ENCODE measurements at places on chromosomes 7 and 10.

DNA sequence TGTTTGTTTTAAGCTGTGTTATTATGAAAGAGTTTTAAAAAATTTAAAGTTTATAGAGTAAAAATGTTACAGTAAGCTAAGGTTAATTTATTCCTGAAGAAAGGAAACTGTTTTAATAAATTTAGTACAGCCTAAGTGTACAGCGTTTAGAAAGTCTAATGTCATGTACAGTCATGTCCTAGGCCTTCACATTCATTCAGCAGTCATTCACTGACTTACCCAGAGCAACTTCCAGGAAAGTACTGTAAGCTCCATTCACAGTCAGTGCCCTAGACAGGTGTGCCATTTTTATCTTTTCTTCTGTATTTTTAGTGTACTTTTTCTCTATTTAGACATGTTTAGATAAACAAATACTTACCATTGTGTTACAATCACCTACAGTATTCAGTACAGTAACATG, 126.8 kb downstream of the TPK1 start:
- no peak for DNase-seq

- DNase-seq, result no peak
These were observed 90.9 kb upstream of the SMNDC1 start for GRCh38 chr10:110395350-110396283.

DNA sequence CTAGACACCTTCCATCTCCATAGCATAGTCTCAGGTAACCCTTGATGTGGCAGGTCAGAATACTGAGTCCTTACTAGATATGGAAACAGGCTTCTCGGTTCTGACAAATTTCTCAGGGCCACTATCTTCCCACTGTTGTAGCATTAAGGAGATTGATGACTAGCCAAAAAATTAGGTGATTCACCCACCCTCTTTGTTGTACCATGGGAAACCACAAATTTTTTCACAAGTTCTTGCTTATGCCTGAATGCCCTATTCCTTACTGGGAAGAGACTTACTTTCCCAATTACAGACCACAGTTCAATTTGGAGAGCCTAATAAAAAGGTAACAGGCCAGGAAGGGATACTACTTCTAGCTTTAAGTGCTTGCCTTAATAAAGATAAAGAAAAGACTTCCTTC, 948.8 kb downstream of the GRM8 start:
- DNase-seq, result no peak

DNA sequence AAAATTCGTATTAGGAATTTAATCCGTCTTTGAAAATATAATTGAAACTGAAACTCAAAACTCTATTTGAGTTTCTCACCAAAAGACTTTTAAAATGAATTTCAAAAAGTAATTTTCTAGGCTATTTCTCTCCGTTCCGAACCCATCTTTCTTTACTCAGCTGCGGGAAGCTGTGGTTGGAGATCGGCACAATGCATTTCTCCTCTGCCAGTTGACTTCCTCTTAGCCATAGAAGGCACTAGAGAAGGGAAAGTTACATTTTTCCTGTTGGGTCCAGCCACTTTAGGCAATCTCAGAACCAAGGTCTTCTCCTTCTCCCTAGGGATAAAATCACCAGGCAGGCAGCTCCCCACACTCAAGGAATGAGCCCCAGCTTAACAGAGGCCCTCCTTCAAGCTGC, 133.6 kb upstream of the COL1A2 start:
- no peak for DNase-seq

- DNase-seq, result no peak
These were observed 20.0 kb downstream of the LRRD1 start for GRCh38 chr7:92158660-92159575.

- no peak for DNase-seq
These were observed 68.5 kb upstream of the BMPER start for GRCh38 chr7:33836797-33837355.

DNA sequence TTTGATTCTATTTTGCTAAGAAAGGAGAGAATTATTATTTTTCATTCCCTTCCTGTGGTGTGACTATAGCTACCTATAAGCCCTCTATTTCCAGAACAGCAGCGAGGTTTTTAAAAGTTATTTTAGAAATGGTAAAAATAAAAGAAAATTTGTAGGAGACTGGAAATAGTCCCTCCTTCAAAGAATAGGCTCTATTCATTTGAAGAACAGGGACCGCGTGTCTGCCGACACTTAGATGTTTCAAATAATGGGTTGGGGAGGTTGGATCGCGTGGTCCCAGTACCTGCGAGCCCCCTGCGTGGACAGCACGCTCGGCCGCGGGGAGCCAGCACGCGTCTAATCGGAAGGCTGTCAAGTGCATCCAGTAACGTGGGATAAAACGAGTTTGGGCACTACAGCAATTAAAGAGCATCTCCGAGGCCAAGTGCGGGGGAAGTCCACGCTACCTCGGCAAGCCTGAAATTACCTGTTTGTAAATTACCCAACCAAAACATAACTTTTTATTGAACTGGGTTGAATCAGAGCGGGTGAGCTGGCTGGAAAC, 1.0 kb downstream of the CACNA2D1 start:
- no peak for DNase-seq

- DNase-seq, result no peak
These were observed 287.4 kb upstream of the SEMA3D start for GRCh38 chr7:85474234-85474633.

DNA sequence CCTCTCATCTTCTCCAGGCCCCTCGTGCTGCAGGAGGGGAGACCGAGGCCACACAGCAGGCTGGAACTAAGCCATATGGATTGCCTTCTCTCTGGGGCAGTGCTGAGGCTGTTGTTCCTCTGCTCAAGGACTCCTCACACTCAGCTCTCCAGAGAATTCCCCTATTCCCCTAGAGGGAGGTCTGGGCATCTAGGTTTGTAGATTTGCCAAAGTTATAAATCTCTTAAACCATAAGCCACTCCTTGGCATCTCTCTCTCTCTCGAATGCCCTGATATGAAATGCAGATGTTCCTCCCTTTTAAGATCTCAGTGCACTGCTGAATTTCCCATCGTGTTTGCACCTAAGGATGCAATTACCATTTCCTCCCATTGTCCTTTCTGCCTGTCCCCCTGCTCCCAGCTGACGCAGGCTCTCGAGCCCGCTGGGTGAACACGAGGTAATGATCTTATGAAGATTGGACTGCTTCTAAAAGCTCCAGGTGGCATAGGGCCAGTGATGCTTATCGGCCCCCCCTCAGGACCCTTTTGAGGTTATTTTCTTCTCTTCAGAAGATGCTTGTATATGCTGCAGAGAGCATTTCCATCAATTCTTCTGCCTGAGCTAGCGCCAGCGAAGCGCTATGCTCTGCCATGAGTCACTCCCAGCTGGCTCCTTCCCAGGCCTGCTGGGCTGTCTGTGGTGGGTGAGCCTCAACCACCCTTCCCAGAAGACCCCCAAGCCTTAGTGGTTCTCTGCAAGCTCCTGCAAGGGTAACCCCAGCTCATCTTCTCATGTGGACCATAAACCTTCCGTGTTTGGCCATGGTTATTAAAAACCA, 41.6 kb upstream of the AQP1 start:
- no peak for DNase-seq

DNA sequence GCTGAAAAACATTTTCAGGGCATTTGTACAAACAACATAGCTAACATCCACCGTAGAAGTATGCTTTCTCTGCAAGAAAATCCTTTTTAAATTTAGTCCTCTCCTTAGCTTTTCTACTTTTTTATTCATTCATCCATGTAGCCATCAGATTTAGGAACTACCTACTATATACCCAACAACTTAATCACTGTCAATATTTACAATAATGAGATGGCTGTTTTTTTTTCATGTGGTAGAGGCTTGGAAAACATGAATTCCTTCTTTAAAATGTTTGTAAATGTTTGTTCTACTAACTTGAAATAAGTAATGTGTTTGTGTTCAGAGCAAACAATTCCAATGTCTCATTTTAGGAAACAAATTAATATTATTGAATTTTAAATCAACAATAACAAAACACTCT, 78.2 kb upstream of the CAV2 start:
- no peak for DNase-seq

DNA sequence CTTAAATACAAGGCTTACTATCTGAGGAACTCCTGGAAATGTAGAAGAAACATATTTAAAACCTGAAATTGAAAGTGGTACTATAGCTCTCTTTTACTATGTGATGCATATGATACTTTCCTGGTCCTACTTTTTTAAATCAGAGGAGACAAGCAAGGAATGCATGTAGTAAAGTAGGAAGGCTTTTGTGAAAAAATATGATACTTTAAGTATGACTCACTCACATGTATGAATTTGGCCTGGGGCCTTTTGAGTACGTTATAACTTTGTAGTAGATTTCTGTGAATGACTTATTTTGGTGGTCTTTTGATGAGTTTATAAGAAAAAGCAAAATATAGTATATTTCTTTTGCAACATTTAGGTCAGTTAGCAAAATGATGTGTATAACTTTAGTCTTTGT, 53.8 kb downstream of the TAX1BP1 start:
- DNase-seq, result no peak

DNA sequence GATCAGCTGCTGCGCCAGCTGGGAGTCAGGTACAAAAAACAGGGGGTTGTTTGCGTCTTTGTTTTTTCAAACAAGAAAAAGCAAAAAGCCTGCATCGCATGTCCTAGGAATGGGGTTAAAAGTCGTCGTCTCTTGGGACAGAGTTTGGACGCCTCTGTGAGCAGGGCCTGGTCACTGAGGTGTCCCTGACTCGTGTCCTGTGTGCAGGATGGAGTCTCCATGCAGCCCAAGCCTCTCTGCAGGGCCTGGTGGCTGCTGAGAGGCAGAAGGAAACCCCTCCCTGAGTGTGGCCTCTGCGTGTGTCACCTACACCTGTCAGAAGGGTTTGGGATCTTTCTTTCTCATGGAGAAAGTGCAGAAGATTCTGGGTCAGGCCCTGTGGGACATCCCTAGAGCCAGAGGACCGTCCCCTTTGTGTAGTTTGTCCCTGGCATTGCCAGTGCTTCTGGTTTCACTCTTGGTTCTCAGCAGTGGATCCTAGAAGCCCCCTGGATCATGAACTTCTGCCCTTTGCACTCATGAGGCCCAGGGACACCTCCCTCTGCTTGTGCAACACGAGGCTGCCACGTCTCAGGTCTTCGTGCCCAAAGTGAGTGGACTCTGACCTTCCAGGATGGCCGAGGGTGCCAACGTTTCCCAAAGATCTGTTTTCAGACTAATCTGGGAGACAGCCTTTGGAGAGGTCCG, 75.0 kb downstream of the PRKAG2 start:
- DNase-seq, result no peak

DNA sequence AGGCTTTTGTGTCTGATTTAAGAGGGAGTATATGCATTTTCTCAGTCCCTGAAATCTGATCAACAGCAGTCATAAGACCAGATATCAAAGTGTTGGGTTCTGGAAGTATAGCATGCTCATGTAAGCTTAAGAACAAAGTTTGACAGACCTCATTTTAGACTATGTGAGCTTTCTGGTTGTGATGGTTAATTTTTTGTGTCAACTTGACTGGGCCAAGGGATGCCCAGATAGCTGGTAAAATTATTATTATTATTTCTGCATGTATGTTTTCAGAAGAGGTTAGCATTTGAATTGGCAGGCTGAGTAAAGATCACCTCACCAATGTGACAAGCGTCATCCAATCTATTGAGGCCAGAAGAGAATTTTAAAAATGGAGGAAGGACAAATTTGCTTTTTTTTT, 63.5 kb upstream of the FRMD4A start:
- no peak for DNase-seq

- no peak for DNase-seq
These were observed 24.9 kb upstream of the GIMAP7 start for GRCh38 chr7:150489782-150490181.

GRCh38 chr10:68828833-68829232, 1.5 kb downstream of the STOX1 start:
- no peak for DNase-seq

DNA sequence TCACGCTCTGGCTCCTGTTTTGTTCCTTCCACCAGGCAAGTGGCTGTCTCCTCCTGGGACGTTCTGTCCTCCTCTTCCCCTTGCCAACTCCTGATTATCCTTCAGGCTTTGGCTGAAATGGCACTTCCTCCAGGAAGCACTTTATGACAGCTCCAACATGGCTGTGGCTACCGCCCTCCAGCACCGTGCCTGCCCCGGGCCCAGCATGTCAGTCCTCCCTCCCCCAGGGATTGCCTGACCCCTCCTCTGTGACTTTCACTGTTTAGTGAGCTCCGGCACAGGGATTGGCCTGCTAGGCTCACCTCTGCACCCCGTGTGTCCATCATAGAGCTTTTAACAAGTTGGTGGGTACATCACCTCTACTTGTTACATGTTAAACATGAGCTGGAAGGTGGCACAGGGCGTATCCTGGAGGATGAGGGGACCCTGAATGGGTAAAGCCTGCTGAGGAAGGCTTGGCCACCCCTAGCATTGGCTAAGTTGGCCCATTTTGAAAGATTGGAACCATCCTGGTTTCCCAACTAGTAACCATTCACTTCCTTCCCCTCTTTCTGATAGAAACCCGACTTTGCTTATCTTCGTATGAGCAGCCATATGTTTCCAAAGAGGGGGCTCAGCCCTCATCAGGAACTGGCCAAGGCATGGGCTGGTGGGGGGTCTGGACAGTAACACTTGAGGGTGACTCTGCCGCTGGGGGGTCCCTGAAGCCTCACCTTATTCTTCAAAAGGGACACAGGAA, 10.5 kb upstream of the ADAMTS14 start:
- no peak for DNase-seq

DNA sequence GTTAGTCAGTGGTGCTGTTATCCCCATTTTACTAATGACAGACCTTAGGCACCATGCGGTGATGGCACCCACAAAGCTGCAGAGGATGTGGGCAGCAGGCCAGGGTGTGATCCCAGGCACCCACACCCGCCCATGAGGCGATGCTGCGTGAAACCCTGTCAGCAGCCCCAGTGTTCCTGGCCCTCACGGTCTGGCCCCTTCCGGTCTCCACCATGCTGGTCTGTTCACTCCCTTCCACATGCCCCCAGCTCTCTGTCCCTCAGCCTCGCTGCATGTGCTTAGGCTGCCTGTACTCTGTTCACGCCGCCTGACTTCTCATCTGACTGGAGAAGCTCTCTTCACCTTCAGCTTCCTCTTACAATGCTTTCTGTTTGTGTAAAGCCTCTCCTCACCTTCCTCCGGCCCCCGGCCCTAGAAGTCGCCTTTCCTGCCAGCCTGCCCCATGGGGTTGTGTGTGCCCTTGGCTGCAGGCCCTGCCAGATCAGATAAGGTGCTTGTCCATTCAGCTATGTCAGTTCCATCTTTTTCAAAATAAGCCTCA, 17.6 kb upstream of the ORAI2 start:
- DNase-seq, result peak; percentile 48
